Left ventricle myocardium inferior (tissue), 1 donor: ENCODE measurements at places on chromosomes 6 and 20.

DNA sequence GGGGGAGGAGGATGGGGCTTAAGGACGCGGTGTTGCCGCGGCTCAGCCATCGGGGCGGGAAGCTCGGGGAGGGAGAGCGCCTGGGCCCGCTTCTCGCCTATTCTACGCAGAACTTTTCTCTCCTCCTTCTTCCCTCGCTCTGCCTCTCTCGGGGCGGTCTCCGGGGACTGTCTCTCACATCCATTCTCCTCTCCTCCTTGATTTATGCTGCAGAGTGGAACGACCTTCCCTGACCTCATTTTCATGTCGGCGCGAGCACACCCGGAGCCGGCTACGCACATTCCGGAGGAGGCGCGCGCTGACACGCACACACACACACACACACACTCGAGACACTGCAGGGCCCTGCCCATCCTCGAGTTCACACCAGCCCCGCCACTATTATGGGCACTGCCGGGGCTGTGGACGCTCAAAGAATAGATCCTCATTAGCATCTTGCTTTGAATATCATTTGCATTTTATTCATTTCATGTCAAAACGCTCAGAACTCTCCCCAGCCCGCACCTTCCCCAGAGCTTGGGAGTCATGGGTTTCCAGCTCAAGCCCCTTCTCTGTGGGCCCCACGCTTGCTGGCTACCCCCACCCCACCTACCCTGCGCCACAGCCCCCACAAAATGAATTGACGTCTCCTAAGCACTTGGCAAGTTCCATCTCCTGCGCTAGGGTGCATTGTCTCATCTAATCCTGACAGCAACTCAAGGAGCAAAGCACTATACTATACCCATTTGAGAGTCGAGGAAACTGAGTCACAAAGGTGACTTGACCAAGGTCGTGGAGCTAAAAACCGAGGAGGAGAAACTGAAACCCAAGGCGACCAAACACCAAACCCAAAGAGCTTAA lies 36.8 kb downstream of the NCR2 start:
- no peak for DNase-seq

GRCh38 chr20:1934721-1935573 lies 39.7 kb downstream of the SIRPA start:
- peak; percentile 74 for DNase-seq

DNA sequence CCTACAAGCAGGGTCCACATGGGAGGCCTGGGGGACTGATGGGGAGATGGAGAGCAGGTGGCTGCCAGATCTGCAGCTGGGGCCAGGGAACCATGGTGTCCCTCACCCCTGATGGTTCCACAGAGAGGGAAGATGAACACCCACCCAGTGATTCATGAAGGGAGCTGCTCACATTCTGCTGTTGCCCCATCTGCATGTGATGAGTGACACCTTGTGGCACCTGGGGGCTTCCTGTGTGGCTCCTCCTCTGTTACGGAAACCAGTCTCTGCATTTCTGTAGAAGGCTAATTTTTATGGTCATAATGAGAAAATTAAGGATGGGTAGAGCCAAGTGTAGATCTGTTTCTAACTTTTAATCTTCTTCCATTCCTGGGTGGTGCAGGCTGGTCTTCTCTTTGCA lies 217.1 kb downstream of the SMOC2 start:
- DNase-seq, result no peak

DNA sequence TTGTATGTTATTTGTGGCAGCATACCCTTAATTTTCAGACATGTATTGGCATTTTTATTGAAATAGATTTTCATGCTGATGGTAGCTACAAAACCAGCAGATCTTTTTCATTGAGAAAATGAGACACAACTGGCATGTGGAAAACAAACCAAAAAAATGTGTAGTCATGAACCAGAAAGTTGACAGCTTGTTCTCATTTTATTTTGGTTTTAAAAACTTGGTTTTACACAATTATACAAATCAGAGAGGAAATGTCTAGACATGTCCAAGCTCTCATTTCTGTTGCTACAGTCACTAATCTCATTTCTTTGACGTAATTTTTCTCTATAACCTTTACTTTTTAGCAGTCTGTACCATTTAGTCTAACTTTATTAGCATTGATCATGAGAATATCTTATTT lies 85.4 kb downstream of the GRIK2 start:
- DNase-seq, result no peak

DNA sequence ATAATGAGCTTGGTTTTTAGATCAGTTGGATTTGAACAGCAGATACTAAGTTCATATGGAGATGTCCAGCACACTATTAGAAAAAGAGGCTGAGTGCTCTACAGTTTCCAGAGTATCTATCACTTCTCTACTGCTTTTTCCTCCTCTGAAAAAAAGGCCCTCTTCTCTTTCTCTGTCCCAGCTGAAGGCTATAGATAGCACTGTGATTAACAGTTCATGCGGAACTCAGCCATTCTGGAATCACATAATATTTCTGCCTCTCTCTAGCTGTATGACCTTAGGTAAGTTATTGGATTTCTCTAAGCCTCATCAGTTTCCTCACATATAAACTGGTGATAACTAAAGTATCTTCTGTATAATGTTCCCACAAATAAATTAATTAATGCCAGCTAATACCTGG lies 184.1 kb downstream of the UBE3D start:
- DNase-seq, result no peak

DNA sequence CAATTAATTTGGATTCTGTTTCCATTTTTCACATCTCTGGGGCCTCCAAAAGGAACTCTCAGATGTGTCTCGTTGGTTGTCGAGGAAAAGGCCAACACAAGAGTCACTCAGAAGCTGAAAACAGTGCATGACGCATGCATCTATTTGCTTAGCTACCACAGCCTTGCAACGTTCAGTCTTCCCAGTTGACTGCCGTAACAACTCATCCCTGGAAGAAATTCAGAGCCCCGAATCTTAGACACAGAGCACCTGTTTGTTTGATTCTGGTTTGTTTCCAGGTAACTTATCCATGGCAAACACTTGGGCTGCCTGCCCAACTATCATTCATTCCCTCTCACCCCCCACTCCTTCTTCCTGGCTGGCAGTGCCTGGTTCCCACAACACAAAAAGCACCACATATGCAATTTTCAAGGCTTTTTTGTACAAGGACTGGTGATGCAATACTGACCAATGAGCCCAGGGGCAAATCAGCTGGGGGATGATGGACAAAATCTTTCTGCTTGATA lies 60.5 kb downstream of the ZMYND8 start:
- no peak for DNase-seq

DNA sequence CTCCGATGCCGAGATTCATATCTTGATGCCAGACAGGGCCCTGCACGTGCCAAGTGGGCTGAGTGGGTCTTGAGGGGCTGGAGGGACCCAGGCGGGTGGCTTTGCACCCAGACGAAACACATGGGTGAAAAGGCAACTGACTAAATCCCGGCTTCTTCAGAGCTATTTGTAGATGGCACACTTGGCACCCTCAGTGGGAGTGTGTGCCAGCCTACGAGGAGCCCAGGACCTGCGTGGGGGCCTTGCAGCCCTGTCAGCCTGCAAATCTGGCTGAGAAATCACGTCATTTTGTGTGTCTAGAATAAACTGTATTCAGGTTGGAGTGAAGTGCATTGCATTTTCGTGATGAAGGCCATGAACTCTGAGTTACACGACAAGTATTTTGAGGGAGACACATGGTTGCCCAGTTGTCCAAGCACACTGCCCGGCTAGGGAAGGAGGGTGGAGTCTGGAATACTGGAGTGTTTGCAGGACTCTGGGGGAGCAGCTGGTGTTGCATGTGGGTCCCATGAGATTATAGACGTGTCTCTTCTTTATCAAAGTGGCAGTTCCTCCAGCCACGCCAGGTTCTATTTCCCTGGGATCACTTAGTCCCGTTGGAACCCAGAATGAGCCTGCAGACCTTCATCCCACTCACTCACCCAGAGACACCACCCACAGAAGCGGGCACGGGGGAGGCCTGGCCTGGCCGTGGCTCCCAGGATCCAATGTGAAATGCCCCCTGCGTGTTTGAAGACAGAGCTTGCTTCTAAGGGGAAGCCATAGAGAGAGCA lies 60.2 kb downstream of the DLL1 start:
- DNase-seq, result peak; percentile 19

- no peak for DNase-seq
Observed at GRCh38 chr6:73873081-73873480, 177.1 kb downstream of the CD109 start.
